ENCODE measurements at places on chromosomes 4 and X. TPM values are rescaled to one million over a fixed set of nuclear protein-coding genes. Genes with fewer than 3 reads are reported as not detected.

The CDS1 gene
- total RNA-seq = 0.36 TPM

DNA sequence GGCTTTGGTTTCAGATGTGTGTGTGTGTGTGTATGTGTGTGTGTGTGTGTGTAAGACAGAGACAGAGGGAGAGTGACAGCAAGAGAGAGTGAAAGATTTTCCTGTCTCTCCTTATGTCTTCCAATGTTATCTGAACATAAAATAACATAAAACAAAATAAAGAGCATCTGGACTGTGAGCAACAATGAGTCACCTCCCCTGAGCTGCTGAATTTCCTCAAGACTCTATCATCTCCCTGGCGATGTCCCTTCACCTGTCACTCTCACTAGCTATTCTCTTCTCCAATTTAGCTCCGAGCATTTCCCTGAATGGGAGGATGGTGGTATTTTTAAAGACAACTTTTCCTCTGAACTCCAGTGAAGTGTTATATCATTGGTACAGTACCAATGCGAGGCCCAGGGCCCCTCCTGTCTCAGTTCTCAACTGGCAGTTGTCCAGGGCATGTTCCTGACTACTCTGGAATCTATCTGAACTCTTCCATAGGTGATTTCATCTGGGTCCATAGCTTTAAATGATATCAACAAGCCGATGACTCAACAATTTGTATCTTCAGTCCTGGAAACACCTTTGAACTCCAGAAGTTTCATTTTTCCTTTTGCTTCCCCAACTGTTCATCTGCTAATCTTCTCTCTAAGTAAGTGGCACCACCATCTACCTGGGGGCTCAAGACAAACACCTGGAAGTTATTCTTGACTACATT is 195.0 kb upstream of the CLNK start:
- peak; percentile 30 for DNase-seq

- no peak for DNase-seq
Measured at GRCh38 chrX:129980001-129980401, 2.4 kb upstream of the BCORL1 start.

- DNase-seq = peak; percentile 32
Measured at GRCh38 chrX:141619336-141619735, 29.8 kb downstream of the SPANXA2 start.

DNA sequence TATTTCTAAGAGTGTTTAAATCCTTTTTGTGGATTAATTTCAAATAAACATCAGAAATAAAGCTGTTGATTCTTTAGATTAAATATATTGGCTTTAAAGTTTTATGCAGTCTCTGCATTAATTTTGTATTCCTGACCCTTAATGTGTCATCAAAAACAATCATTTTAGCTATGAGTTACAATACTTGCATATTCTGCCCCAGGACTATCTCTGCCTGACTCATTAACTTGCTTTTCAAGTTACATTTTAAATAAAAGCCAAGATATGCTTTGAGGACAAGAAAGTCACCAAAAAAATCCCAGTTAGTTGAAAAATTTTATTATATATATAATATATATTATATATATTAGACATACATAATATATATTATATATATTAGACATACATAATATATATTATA is 208.7 kb downstream of the ADGRL3 start:
- DNase-seq = no peak

GRCh38 chrX:468979-469378 is 82.3 kb upstream of the PPP2R3B start:
- DNase-seq = no peak

DNA sequence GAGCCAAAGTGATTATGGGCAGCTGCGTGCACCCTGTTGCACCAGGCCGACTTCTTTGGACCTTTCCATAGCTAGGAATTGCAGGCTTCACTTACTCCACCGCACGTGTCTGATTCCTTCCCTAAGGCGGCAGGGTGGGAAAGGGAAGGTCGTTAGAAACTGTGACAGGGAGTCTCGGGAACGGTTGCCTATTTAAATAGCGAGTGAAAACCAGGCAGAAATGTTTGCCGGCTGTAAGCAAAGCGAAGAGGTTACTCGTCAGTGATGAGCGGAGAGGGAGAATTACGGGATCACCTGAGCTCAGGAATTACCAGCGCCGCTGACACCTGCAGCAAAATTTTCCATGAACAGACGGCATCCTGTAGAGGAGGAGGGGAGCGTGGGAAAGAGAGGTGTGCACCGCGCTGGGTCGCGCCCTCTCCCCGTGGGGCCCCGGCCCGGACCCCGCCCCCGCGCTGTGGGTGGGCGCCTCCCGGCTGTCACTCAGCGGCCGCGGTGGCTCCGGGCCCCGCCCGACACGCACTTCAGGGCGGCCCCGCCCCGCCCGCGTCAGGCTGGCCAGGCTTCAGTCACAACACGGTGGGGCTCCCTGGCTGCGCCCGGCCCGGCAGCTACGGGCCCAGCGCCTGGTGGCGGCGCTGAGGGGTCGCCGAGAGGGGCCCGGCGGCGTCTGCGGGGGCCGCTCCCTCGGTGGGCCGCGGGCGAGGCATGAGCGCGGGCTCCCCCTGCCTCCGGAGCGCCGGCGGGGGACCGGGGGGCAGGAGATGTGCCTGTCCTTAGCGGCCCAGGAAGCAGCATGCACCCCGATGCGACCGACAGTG is at the start of gene SNX25:
TSS of gene SNX25 (plus strand) at position 568 of the 821 bp plus-strand sequence. CDS start at position 797, 229 bp downstream.
- peak; percentile 54 for DNase-seq

- peak; percentile 99 for DNase-seq
Measured at GRCh38 chr4:145734576-145735346, 54.8 kb downstream of the C4orf51 start.

- DNase-seq = peak; percentile 82
Measured at GRCh38 chrX:13506574-13506973, 62.8 kb upstream of the EGFL6 start.

DNA sequence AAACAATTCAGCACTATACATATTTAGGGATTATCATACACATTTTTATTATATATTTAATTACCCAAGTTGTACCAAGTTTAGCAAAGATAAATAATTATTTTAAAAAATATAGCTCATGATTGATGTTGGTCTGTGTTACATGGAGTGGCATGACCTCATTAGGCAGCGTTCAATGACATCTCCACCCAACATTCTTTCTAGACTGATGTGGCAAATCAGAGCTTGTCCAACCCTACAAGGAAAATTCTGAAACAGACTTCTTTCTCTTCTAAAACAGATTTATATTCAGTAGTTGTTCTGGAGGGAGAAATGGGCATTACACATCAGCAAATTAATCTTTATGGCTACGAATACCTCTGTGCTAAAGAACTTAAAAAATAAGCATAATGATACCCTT is 189.7 kb downstream of the PDGFC start:
- peak; percentile 47 for DNase-seq

The RWDD4 gene
- 43.7 TPM for total RNA-seq

- peak; percentile 27 for DNase-seq
Measured at GRCh38 chr4:155608225-155608885, 58.3 kb upstream of the GUCY1A1 start.

DNA sequence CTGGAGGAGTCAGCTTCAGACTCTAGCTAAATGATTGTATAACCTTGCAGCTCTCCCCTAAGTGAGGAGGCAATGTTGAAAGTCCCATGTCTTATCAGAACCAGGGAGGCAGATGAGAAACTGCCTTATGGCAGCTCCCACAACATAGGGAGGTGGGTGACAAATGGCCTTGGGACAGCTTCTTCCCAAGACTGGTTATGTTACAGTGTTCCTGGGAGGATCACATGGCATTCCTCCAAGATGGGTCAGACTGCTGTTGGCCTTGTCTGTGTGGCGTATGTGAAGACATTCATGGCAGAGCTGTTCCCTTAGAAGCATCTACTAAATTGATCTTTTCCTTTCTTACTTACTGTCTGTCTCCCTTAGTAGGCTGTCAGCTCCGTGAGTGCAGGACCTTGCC is 42.0 kb downstream of the HPRT1 start:
- no peak for DNase-seq

DNA sequence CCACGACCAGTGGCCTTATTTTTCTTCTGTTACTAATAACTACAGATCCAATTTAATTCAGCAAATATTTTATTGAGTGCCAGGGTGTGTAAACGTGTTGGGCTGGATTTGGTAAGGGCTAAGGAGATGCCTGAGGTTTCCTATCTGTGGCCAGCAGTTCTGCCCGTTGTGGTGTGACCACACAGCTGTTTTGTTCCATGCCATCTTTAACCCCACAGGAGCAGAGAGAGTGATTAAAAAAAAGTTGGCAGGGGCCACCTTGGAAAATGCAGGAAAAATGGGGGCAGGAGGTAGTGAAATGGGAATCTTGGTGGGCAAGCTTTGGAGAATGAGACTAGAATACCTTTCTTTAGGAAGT is 1.1 kb downstream of the PLAC8 start:
- no peak for DNase-seq

DNA sequence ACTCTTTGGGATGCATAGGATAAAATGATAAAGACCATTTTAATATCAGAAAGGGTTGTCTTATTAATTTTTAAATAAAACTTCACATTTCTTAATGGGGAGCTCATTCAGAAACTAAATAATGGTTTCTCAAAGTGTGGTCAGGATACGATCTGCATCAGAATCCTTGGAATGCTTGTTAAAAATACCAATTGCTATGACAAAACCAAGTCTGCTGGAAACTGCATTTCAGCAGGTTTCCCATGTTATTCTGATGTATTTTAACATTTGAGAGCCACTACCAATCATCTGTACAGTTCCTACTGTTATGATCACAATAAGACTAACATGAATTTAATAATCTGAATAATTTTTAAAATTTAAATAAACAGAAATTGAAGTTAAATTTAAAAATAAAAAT is 115.1 kb downstream of the SOWAHB start:
- peak; percentile 80 for DNase-seq

DNA sequence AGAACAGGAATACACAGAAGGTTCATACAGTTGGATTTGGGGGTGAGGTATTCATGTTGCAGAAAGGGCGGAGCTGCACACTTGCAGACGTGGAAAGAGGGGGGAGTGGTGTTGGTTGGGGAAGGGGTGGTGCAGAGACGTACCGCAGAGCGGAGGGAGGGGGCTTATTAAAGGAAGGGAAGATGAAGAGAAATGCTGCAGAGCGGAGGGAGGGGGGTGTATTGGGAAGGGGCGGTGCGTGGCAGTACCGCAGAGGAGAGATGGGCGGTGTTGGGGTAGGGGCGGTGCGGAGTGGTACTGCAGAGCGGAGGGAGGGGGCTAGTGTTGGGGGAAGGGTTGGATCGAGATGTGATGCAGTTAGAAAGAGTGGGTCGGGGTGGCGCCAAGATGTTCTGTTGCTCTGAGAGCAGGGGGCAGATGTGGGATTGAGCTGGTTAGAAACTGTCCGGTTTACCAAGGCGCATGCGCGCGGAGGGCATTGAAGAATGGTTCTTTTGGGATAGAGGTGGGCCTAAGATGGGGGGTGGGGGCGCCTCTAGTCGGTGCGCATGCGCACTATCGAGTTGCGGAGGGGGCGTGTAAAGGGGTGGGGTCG is 900 bp downstream of the TRO start:
- peak; percentile 77 for DNase-seq

DNA sequence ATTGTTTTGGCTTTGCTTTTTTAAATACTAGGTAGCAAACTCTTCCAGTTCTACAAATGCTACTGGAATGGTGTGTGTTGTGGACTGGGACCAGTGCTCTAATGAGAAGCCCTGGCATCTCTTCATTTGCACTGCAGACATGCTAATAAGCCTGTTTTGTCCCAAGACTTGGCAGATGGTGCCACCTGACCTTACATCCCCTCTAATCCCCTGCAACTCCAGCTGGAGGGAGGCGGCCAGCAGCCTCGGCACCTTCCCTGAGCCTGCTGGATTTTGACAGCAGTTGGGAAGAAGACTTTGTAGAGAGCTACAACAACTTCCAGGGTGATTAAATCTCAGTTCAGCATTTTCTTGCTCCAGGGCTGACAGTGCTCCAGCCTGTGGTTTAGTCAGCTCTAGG is 200.0 kb downstream of the DCLK2 start:
- DNase-seq = no peak

The TCEAL7 gene
- total RNA-seq = 52.5 TPM

DNA sequence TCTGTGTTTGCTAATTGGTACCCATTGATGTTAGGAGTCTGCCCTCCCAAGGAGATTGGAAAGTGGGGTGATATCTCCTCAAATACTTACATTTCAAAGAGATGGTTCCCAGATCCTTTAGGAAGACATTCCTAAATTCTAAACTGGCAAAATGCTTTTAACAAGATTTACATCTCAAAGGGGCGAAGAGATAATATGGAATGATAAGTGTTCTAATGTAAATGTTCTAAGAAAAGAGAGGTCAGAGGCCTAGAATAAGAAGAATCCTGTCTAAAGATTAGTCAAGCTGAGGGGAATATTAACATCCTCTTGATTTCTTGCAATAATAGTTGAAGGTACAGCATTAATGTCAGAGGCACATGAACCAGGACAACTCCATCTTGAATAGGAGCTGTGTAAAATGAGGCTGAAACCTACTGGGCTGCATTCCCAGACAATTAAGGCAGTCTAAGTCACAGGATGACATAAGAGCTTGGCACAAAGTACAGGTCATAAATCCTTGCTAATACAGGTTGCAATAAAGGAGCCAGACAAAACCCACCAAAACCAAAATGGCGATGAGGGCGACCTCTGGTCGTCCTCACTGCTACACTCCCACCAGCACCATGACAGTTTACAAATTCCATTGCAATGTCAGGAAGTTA is 2248.1 kb downstream of the ARAP2 start:
- DNase-seq = no peak

The NSUN7 gene
- not detected for total RNA-seq

The CXCL10 gene
- not detected for total RNA-seq

DNA sequence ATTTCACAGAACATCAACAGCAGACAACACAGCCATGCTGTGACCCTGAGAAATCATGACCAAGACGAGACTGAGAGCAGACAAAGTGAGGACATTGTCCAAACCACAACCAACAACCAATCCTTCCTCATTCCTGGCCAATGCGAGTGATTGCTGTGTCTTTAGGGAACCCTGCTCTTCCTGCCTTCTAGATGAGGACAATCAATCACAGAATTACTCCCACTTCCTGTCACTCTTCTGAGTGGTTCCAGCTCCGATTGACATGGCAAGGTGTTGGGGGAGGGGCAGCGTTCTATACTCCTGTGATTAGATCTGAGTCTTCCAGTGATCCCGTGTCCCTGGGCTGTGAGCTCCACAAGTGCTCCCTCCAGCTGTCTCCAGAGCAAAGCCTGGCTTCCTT is 227.8 kb downstream of the STIM2 start:
- no peak for DNase-seq

GRCh38 chr4:6767748-6768538 is 14.6 kb upstream of the KIAA0232 start:
- no peak for DNase-seq

DNA sequence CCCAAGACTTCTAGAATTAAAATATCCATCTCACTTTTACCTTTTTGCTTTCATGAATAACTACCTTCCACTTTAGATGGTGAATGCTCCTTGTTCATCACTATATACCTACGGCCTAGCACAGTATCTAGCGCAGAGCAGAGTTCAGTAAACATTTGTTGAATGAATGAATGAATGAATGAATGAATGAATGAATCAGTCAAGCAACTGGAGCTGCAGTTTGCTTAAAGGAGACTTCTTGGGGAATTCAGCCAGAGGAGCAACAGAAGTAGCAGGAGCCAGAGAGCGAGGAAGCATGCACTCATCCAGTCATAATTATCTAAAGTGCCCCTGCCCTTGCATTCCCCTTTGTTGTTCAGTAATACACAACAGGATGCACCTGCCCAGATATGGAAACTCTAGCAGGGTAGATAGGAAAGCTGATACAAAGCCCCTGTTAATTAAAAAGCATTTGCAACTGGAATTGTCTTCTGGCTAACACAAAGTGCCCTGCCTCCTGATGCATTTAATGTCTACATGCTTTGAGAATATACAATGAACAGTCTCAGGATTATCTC is 103.0 kb upstream of the MBNL3 start:
- DNase-seq = no peak

The TLR3 gene
- 3.3 TPM for total RNA-seq

The CHST7 gene
- total RNA-seq = 4.2 TPM

The DOK7 gene
- total RNA-seq = not detected
